ENCODE measurements at places on chromosomes 16 and 17.
A peak's percentile ranks its signal among the peaks of the same experiment; 100 is the strongest.

DNA sequence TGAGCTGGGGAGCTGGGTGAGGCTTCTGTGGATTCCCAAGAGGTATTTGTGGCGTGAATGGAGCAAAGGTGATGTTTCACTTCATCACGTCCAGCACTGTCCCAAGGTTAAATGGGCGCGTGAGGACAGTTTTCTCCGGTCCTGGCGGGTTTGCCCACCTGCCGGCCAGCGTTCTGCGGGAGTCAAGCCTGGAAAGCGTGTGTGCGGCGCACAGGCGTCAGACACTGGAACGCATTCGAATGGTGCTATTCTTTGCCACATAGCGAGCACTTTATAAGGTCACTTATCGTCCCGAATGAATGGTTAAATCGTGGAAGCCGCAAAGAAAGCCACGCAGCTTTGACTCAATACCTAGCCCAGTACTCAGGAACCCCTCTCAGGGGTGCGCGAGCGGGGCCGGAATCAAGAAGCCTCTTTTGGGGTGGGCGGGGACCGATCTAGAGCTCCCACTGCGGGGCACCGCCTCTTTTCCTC, 446 bp upstream of the PSMD11 start:
- DNase-seq = no peak

- DNase-seq = no peak
These were observed 109.9 kb downstream of the VPS53 start for GRCh38 chr17:604765-605164.

GRCh38 chr17:1720856-1721386, 3.6 kb upstream of the WDR81 start:
- DNase-seq = no peak

DNA sequence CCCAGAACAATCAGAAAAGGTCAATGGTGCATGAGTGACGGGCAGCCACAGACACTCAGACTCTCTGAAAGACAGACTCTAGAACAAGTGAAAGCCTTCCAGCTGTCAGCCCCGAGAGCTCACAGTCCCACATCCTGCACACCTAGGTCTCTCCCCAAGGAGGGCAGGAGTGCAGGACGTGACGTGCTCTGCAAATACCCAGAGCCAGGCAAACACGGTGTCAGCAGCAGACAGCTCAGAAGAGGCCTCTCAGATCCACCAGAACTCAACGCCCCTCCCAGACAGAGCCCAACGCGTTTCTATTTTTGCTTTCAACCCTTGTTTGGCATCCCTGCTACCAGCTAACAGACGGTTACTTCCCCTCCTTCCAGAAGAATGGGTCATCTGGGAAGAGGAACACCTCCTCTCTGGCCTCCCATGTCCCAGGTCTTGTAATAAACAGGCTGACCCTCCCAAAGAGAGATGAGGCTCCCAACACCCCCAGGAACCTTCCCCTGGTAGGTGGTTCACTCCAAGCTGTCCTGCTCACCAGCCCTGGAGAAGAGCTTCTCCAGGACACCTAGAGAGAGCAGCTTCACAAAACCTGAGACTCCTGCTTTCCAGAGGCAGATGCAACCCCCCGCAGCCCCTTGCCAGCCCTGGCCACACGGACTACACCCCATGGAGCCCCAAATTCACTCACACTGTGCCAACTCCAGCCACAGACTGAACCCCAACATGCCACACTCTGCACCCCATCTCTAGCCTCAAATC, 7.6 kb downstream of the PITPNM3 start:
- no peak for DNase-seq

GRCh38 chr17:63540590-63540989, 9.7 kb upstream of the DCAF7 start:
- no peak for DNase-seq

GRCh38 chr17:8739097-8739496, 5.5 kb downstream of the CCDC42 start:
- no peak for DNase-seq

DNA sequence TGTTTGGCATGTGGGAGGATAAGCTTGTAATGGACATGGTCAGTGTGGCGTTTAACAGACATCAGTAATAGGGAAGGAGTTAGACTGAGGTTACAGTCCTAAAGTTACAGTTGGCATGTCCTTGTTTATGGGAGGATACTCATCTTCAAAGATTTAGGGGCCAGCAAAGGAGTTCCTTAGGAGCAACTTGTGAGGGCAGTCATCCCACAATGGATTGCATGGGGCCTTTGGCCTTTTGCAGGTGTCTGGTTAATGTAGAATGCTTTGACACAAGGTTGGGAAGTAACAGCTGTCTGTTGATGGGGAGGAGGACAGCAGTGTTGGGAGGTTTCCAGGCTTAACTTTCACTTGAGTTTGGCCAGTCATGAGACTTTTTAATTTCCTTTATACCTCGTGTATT, 2.2 kb downstream of the NUBP1 start:
- DNase-seq = no peak

GRCh38 chr17:31392856-31393748, 1.6 kb downstream of the RAB11FIP4 start:
- DNase-seq = no peak

DNA sequence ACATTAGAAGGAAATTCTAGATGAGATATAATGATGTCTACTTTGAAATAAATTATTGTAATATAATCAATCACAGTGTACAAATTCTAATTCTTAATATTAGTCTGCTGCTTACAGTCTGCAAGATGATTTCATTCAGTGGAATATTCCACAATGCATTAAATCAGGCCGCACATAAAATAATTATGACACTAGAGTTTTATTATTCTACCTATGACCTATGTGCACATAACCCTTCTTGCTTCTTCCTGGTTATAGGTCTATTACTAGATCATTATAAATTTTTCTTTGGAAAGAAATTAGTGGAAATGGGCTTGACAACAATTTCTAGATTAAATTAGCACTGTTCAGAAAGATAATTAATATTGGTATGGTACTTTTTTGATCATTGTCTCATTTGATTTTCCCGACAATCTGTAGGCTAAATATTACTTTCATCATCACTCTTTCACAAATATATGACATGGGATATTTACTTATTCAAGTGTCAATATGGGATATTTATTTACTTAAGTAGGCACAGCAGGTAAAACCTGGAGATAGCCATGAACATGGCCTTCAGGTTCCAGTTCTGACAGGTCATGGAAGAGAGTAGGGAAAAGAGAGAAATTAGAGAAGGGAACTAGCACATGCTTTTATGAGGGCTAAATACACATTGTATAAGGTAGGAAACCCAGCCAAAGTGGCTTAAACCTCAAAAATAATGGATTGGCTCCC, 476.4 kb downstream of the TOX3 start:
- DNase-seq = no peak

DNA sequence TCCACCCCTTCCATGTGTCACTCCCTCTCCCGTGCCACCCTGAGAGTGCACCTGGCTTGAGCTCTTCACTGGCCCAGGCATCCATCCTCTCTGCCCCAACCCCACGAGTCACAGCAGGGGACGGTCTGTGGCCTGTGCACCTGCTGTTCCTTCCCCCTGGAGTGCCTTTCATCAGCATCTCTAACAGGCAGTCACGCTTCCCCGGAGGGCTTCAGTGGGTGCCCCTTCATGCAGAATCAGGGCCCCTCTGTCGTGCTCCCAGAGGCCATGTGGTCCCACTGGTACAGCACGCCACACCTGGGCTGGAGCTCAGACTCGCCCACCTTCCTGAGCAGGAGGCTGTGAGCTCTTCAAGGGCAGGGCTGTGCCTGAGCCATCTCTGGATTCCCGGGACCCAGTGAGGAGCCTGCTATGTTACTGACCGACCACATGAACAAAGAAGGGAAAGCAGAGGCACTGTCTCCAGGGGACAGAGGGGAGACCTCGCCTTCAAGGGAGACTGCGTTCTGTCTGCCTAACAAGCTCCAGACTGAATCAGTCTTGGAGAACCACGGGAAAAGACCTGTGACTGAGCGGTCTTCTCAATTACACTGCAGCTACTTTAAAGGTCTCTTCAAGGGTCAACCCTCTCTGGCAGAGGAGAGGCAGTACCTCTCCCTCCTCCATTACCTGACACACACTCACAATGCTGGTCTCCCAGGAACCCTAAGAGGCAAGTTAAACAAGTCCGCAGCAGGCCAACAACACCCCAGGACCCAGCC, 78.8 kb upstream of the DOC2B start:
- DNase-seq = no peak

DNA sequence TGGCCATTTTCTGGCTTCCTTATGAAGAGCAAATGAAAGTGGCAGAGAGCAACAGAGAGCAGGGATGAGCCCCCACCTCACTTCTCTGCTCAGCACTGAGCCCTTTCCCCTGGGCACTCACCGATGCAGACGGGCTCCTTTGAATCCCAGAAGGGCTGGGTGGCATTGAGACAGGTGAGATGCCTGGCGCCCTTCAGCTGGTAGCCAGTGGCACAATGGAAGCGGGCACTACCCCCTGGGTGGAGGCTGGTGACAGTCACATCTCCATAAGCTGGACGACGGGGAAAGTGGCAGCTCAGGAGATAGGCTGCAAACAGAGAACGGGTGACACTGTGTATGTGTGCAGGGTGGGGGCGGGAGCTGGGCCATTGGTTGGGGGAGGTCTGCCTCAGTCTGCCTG, 12.5 kb upstream of the PHF12 start:
- DNase-seq = no peak

DNA sequence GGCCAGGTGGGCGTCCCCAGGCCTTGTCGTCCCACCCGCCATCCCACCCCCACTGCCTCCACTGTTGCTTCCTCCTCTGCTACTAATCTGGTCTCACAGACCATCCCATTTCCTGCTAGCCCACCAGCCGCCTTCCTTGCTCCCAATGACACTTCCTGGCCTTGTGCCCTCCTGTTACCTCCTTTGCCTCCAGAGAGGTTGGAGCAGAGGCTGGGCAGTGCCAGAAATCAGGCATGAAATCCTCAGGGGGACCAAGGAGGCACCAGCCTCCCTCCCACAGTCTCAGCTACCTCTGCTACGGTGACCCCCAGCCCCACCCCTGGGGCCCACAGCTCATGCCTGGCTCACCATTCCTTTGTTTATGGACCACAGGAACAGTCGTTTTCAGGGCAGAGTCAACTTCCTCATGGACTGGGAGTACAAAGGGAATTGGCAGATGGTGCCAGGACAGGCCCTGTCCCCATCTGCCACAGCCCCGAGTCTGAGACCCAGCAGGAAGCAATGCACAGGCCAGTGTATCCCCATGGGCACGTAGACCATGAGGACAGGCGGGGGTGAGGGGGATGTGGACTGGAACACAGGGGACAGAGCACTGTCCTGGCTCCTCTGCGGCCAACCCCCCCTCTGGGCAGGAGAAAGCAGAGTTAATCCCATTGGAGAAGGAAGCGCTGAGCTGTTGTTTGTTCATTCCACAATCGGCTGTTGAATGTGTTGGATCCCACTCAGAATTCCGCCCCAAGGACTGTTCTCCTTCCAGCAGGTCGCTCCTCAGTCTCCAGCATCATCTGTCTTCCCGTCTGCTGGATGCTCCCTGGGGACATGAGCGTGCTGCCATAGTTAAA, 2.2 kb upstream of the CDH5 start:
- DNase-seq = no peak

- DNase-seq = no peak
These were observed 952 bp upstream of the PRSS27 start for GRCh38 chr16:2720719-2721633.

DNA sequence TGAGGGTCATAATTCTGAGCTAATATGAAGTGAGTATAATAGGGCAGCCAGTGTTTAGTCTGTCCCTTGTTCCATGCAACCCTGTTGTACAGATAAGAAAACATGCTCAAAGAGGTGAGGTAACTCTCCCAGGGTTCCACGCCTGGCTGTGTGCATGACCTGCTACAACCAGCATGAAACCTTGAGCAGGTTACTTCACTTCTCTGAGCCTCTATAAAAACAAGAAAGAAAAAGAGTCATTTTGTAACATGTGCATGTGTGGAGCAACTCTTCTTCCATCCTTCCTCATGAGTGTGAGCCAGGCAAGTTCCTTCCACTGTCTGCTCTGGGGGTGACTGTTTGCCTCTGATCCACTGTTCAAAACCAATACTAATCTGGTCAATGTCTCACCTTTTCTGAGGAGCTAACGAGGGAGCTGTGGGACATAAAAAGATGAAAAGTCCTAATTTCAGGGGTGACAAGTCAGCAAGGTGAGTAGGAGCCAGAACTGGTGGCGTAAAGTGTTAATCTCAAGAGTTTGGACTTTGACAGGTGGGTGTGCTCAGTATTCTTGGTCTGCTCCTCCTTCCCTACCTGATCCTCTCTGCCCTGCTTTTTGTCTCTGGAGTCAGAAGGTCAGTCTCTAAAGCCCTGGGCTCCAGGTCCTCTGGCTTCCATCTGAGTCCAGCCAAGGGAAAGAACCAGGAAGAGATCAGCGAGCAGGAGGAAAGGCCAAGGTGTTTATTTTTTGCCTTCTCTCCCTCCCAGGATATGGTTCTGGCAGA, 21.5 kb downstream of the GFOD2 start:
- no peak for DNase-seq

- DNase-seq = no peak
These were observed 11.4 kb downstream of the ELMO3 start for GRCh38 chr16:67210069-67210937.

DNA sequence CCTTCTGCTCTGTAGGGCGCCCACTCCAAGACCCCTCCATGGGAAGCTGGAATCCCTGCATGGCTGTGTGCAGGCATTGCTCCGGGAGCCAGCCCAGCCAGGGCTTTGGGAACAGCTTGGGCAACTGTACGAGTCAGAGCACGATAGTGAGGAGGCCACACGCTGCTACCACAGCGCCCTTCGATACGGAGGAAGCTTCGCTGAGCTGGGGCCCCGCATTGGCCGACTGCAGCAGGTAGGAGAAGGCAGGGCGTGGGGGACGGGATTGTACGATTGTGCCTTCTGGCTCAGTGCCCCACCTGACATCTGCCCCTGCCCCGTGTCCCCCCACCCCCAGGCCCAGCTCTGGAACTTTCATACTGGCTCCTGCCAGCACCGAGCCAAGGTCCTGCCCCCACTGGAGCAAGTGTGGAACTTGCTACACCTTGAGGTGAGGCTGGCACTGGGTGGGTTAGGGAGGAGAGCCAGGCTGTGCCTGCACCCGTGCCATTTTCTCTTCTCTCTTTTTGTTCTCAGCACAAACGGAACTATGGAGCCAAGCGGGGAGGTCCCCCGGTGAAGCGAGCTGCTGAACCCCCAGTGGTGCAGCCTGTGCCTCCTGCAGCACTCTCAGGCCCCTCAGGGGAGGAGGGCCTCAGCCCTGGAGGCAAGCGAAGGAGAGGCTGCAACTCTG, 8.7 kb upstream of the TMEM88 start:
- no peak for DNase-seq

GRCh38 chr16:86630471-86630870, 52.1 kb downstream of the FOXL1 start:
- DNase-seq = no peak

DNA sequence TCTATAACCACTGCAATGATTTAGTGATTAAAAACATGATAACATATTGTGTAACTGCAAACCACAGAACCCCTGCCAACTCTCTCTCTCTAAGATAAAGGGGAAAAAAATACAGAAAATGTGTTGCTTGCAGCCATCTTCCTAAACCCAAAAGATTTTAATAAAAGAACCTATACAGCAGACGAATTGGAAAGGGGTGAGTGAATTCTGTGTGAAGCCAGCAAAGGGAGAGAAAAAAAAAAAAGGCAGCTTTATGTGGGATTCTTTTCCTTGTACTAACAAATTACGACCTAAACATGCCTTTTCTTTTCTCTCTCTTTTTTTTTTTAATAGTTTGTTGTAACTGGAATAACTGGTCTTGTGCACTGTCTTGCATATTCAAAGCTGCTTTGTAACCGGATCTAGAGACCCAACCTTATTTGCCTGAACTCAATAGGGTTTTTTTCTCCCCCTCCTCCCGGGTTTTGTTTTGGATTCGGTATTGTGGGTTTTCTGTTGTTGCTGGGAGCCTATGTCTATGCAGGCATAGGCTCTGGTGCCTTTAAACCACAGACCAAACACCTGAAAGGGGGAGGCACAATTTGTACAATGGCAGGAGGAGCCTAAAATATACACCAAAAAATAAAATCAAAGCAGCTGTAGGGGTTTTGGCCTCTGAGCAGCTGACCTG, 7.0 kb upstream of the ZFHX3 start:
- DNase-seq = peak; percentile 61

- no peak for DNase-seq
These were observed 80.8 kb upstream of the RNU2-1 start for GRCh38 chr17:43314611-43315011.

All from SK-N-MC (cell line).